NCI-H446 treated with DMSO at 0.1 percent for 48 hours (cell line): ENCODE measurements at places on chromosomes 3 and 15.

DNA sequence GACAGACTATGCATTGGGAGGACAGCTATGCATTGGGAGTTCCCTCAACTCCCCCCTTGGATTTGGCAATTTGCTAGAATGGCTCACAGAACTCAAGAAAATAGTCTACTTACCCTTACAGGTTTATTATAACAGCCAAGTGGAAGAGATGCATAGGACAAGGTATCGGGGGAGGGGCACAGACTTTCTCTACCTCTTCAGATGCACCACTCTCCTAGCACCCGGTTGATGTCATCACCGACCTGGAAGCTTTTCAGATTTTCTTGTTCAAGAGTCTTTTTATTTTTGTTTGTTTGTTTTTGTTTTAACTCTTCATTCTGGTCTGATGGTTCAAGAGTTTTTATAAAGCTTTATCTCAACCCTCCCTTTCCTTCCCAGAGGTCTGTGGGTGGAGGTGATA is 20.7 kb upstream of the ADAMTS9 start:
- no peak for DNase-seq

- no peak for DNase-seq
These were observed 11.3 kb downstream of the SETD2 start for GRCh38 chr3:47152578-47152977.

DNA sequence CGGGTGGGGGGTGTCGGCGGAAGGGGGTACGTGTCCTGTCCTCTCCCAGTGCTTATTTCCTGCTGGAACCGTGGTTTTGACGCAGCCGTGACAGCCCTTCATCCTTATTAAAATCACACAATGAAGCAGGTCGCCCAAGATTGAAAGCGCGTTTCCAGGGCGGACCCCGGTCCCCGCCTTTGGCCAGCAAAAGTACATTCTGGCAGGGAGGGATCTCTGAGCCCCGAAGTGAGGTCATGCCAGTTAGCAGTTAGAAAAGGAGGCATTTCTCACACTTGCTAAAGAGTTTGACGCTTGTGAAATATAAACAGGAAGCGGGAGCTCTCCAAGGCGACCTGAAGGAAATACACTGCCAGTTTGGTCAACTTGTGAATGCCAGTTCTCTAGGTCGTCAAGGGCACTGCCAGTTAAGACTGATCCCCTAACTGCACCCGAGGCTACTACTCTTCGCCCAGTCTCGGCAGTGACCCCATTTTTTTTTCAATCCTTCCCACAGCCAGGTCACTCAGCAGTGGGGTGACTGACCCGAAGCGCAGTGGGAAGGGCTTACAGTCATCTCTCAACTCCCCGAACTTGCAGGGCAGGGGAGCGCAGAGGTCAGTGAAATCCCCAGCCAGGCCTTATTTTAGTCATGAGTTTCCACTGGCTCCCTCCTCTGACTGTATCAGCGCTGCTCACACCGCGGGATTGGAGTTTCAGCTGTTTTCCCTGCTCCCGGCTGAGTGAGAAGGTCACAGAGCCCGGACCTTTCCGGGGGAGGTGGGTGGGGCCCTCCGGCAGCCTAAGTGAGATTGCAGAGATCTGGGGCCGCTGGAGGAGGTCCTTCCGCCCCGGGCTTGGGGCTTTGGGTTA is 2.0 kb upstream of the BHLHE40 start:
- no peak for DNase-seq

DNA sequence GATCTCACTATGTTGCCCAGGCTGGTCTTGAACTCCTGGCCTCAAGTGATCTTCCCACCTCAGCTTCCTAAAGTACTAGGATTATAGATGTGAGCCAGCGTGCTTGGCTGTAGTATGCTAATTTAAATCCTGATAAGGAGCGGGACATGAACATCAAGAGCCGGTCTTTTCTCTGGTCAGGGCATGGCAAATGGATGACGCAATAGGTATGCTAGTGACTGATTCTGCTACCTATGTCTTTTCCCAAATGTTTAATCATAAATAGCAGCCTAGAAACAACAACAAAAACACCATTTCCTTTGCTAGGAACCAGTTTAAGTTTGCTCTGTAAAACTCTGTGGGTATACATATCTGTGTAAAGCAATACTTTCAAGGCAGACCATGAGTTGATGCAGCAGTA is 64.7 kb downstream of the STARD9 start:
- no peak for DNase-seq

GRCh38 chr3:42020684-42021307 is 58.9 kb upstream of the ULK4 start:
- DNase-seq = no peak

DNA sequence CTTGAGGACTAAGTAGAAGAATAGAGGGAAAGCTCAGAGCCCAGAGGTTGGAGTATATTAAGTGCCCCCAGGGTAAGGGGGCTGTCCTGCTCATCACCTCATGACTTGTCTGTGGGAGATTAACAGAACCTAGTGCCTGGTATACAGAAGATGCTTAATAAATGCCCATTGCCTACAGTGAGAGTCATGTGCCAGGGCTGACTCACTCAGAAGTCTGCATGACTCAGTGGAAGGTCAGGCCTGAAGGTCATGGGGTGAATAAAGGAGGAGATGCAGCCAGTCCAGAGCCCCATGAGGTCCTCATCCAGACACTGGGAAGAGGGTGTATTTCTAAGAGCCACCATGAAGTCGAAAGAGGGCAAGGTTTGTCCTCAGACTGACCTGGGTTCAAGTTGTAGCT is 62.5 kb upstream of the TLE3 start:
- DNase-seq = no peak

GRCh38 chr3:94336046-94336753 is 273.3 kb downstream of the NSUN3 start:
- peak; percentile 31 for DNase-seq

DNA sequence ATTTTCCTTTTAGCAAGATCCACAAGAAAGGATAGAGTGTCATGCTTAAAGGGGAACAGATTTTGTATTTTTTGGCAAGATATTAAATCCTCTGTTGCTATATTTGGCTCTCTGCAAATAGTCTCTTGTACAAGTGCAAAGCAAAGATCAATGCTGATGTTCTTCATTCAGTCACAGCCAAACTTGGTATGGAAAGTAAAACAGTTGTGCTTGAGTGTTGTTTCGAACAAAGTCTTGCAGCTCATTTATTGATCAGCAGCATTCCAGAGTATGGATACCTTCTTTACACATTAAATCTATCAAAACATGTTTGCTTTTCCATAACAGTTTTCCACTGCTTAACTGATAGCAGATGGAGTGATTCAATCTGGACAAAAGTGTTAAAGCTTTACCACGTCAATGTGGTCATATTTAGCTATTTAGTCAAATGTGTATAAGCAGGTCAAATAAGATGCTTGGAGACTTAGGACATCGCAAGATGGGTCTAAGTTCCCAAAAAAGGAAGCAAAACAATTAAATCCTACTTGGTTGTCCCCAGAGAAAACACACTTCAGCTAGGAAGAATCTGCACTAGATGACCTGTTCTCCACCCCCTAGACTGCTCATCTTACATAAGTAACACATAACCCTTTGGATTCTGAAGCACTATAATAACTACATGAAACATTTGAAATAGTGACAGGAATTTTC is 52.4 kb downstream of the VGLL3 start:
- DNase-seq = no peak

GRCh38 chr3:125322166-125322565 is 53.0 kb downstream of the ZNF148 start:
- peak; percentile 99 for DNase-seq

GRCh38 chr3:52225452-52226228 is at the start of gene TLR9:
Gene TLR9 (minus strand): TSS chr3:52225645. CDS start chr3:52225529, 116 bp downstream.
- no peak for DNase-seq

DNA sequence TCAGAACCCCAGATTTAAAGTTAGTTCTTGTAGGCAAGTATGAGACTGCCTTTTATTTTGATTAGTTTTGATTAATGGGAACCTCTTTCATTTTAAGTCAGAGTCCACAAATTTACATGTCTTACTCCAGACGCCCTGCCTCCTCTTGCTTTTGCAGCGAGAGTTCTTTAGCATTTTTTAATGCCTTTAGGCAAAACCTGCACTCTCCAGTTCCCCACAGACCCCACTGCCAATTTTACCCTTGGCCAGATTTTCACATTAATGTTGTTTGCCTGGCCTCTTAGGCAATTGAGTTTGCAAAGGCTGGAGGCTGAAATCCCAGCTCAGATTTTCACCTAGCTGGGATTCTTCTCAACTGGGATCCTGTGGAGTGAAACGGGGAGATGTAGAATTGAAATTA is 85.8 kb downstream of the GAP43 start:
- peak; percentile 17 for DNase-seq

DNA sequence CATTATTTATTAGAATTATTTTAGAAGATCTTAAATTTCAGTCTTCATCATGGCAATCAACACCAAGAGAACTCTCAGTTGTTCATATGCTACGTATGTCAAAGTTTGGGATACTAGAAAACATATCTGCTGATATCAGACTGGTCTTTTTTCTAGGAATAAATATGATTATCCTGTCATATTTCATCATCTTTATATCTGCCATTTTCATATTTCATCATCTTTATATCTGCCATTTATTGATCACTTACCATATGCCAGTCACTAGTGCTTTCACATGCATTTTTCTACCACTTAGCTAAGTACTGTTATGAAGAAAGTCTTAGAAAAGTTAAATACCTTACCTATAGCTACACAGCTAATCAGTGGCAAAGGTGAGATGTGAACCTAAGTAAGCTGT is 2.8 kb upstream of the ZCWPW2 start:
- DNase-seq = no peak

GRCh38 chr3:56855856-56856512 is 54.2 kb upstream of the ARHGEF3 start:
- no peak for DNase-seq

GRCh38 chr3:97360804-97361203 is 403.8 kb upstream of the ARL6 start:
- no peak for DNase-seq

DNA sequence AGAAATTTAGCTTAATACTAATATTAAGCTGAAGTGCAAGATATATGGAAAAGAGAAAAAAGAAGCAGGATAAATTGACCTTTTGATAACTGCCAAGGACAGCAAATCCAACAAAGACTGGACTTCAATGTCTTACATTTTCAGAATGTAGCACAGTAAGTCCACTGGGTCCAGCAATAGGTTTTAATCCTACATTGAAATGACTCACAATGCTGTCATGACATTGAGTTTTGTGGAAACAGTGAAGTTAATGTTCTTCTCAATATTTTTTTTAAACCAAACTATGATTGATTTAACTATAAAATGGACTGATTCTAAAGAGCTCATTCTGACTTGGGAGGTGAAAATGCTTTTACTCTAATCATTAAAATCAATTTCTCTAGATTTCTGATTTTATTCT is 166.6 kb upstream of the ZNF717 start:
- DNase-seq = no peak

DNA sequence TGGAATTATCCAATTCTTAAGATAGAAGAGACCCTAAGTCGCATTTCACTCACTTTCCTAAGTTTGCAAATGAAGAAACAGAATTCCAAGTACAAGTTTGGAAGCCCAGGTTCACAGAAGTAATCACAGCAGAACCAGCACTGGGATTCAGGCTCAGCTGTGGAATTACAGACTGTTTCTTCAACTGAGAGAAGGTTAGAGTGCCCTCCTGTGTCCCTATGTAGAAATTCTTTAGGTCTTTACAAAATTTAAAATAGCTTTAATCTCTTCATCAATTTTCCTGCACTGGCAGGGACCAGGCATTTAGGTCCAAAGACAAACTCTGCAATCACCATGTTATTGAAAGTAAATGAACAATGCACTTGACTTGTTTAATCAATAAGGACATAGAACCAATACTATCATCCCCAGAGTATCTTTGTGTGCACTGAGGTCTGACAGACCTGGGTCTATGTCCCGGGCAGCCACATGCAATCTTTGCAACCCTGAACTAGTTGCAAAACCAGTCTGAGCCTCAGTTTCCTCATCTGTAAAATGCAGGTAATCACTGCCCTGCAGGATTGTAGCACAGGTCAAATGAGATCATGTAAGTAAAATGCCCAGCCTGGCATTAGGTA is 96.3 kb upstream of the ZBED2 start:
- DNase-seq = no peak

DNA sequence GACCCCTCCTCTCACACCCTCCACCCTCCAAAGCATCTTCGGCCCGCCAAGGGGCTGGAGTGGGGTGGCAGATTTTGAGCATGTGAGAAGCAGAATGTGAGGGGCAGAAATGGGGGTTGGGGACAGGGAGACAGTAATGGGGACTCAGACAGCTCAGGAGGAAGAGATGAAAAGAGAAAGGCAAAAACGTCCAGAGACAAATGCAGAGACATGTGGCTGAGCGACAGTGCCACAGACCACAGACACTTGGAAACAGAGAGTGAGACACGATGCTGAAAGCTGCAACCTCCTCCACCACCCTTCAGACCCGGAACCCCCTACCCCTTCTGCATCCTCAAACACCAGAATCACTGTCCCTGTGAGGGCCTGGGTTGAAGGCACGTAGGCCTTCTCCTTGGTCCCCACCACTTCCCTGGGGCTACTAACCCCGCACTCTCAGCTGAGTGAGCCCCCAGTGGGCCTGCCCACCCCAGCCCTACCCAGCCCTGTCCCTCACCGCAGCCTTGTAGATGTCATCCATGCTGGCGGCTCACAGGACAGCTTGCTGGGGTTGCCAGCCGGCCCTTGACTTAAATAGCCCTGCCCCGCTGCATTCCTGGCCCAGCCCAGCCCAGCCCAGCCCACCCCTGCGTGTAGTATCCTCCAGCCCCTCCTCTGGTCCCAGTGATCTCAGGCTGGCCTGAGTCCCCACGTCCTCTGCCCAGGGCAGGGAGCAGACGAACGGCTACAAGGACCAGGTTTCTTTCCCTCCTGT is at the start of gene TNNC1:
TSS of gene TNNC1 (minus strand) at position 546 of the 754 bp plus-strand sequence. CDS start at position 520, 26 bp downstream.
- DNase-seq = no peak
